ENCODE measurements at places on chromosomes 7 and 10.

DNA sequence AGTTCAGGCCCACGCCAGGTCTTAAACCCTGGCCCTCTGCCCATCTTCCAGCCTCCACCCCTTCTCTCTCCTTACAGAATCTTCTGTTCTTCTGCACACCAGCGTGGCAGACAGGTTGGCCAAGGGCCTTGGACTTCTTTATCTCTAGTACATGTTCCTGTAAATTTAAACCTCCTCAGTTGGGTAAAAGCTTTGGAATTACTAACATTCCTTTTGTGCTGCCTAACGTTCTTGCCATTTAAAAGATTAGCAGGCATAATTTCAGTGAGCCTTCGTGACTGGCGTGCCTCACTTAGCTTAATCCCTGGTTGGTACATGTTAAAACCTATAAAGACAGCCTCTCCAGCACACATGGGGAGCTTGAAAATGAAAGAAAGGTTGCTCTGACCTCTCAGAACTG lies 192.2 kb downstream of the CUX1 start:
- DNase-seq: no peak

DNA sequence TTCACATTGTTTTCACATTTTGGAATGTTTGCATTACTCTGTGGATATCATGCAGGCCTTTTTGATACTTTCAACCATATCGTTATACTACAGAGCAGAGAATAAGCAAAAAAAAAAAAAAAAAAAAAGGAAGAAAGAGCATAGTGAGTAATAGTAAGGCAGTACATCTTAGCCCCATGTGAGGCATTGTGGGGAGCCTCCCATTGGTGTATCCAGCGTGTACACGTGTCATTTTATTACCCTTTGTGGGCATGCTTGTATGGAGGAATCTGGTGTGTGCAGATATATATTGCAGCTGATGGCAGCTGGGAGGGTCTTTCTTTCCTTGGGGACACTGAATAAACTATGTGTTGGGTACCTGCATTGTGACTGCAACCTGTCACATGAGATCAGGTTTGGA lies 19.6 kb downstream of the R3HCC1L start:
- no peak for DNase-seq

GRCh38 chr7:40583667-40584444 lies 449.1 kb downstream of the SUGCT start:
- no peak for DNase-seq

DNA sequence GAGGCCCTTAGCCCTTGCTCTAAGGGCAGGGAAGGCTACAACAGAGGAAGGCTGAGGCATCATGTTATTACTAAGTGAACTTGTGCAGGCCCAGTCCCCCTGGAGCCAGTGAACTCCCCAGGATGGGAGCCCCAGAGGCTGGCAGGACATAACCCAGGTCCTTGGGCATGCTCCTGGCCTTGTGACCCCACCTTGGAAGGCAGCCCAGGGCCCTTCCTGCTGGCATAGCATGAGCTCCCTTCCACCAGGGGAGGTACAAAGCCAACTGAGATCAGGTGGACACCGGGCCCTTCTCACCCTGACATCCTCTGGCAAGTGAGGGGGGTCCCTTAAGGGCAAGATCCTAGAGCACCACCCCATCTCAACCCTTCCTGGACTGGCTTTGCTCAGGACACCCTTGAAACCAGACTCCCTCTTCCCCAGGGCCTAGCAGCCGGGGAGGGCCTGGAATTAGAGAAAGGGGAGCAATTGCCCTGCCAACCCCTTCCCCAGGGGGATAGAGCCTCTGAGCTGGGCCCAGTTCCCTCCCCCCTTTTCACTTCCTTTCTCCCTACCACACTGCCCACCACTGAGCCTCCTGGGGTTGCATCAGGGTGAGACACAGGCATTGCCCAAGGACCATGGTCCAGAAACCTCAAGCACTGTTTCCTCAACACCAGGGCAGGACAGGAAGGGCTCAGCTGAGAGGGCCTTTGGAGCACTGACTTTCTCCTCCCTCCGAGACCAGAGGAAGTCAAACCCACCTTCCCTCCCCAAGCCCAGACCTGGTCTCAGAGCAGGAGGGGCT lies 1.8 kb upstream of the VSIR start:
- DNase-seq: no peak

GRCh38 chr10:1050145-1050544 lies 1.2 kb upstream of the IDI1 start:
- DNase-seq: no peak

All from stimulated activated CD8-positive, alpha-beta memory T cell treated with anti-CD3 and anti-CD28 coated beads, Interleukin-7, amount 100 ng/mL, for 24 hours (primary cell).